ENCODE measurements at places on chromosomes 2 and 18.
A peak's percentile ranks its signal among the peaks of the same experiment; 100 is the strongest.

DNA sequence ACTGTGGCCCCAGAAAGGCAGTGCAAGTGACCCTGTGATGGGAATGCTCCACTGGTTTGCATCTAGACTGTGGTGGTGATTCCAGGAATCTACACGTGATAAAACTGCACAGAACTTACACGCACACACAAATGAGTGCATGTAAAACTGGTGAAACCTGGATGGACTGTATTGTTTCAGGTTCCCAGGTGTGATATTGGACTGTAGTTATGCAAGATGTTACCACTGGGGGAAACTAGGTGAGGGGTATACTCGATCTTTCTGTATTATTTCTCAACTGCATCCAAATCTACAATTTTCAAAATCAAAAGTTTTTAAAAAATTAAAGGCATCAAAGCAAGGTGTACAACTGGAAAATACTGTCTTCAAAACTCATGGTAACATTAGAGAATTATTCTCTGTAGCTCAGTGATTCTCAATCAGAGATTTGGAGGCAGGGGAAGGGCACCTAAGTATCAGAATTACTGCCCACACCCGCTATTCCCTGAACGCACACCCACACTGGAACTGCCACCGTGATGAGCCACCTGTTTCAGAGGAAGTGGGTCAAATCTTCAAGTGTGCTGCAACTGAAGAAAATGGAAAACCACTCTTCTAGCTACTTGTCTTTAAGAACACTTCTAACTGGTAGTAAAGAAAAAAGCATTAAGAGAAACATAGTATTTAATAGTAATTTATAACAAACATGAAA lies 26.7 kb downstream of the PTPN2 start:
- no peak for DNase-seq

- DNase-seq, result no peak
These were observed 19.5 kb upstream of the RPRM start for GRCh38 chr2:153497938-153498629.

DNA sequence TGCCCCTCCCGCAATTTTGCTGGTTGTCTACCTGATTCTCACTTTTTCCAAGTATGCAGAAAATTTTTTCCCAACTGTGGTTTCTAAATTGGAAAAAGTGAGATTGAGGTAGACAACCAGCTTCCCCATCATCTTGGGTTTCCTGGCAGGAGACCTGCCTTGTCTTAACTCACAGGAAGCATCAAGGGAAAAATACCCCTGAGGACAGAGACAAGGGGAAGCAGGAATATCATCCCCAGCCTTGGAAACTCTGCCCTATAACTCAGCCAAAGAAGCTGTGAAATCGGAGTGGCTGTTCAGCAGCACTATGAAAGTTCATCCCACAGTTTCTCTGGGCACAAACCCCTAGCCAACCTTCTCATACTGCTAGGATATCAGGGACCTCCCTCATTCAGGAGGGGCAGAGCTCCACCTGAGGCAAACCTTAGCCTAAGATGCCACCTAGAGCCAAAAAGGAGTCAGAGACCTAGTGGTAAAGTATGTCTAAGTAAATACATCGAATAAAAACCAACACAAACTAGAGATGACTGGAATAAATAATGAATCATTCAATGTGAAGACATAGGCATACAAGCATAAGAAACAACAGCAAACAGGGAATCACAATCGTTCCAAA lies 68.2 kb downstream of the ZSWIM2 start:
- no peak for DNase-seq

- DNase-seq, result no peak
These were observed 53.1 kb downstream of the CTDP1 start for GRCh38 chr18:79732721-79733025.

DNA sequence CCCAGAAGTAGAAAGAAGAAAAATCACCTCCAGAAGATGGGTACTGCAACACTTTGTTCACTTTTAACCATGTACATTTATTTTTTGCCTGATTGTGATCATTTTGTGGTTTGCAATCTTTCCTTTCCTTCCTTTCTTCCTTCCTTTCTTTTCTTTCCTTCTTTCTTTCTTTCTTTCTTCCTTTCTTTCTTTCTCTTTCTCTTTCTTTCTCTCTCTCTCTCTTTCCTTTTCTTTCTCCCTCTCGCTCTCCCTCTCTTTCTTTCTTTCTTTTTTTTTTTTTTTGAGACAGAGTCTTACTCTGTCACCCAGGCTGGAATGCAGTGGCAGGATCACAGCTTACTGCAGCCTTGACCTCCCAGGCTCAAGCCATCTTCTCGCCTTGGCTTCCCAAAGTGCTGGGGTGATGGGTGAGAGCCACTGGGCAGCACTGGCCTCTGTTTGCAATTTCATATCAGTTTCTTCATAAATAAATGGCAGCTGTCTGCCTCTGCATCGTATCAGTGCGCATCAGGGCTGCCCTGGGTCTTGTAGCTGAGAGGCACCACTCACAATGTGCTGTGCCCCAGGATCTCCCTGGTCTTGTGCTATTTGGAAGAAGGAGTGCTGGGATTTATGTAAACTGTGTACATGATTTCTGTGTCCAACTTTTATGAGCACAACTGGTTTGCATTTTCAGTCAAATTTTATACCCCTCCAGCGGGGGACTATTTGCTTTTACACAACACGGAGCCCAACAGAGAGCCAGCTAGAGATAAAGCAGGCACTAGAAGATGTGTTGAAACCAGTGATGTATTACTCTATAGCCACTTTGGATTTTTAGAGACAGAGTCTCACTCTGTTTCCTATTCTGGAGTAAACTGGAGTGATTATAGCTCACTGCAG lies 6.9 kb upstream of the LIMS2 start:
- no peak for DNase-seq

- DNase-seq, result no peak
These were observed 160.1 kb upstream of the LRP1B start for GRCh38 chr2:142290931-142291330.

- DNase-seq, result no peak
These were observed 90.1 kb upstream of the FAM136A start for GRCh38 chr2:70391988-70392387.

- DNase-seq, result no peak
These were observed 77.1 kb downstream of the BCL11A start for GRCh38 chr2:60476206-60476954.

DNA sequence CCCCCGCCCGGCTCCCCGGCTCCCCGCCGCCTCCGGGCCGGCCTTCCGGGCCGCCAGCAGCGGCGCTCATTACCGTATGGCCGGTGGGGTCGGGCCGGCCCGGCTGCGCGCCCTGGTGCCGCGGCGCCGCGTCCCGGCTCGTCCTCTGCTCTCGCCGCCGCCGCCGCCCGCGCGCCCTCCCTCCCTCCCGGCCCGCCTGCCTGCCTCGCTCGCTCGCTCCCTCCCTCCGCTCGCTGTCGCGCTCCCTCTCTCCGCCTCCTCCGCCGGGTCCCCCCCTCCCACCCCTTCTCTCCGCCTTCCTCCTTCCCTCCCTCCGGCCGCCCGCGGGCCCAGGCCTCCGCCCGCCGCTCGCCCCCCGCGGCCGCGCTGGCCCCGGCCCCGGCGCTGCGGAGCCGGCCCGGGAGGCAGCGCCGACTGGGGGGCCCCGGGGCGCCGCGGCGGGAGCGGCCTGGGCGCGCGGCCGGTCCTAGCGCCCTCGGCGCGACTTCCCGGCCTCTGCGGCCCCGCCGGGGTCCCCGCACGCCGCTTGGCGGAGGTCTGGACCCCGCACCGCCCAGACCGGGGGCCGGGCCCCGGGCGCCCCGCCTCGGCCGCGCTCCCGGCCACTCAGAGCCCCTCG lies at the start of gene DNMT3A:
DNMT3A (minus strand) TSS at position 173 of the 619 bp plus-strand sequence. CDS start 27,941 bp downstream, outside the sequence.
- peak; percentile 38 for DNase-seq

DNA sequence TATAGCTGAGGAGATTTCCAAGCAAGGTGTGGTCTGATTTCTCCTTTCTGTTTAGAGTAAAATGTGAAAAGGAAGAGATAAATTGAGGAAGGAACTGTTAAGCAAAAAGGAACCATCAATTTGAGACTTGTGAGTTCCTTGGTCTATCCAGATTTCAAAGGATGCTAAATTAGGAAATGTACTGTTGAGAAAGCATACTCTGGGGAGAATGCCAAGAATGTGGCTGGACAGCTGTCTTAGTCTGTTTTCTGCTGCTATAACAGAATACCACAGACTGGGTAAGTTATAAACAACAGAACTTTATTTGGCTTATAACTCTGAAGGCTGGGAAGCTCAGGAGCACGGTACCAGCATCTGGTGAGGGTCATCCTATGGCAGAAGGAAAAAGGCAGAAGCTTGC lies 1097.2 kb downstream of the TDRD15 start:
- no peak for DNase-seq

GRCh38 chr2:152335726-152336118 lies 748 bp downstream of the FMNL2 start:
- no peak for DNase-seq

DNA sequence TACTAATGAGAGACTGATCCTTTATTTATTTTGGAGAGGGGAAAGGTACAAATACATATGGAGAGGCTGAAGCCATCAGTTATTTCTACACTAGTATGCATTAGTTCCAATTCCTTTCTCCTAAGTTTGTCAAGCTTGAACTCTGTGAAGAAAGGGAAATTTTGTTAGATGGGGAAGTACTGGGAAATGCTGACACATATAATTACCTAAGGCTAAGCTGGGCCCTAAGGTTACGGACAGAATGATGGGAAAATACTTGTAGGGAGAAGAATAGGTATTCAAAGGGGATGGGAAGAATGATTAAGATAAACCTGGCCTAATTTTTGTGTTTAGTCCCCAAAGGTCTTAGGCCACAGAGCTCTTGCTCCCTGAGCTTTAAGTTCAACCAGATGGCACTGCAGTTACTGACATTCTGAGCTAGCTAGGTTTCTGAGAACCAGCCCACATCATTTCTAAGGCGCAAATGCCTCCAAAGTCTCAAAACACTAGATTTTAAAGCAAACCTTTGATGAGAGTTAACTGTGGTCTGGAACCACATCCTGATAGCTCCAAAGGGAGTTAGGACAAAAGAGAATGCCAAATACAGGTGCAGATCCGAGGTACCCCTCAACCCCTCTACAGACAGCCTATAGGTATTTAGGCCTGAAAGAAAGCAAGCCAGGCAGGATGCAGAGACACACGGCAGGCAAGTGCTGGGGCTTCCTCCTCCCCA lies 2.7 kb downstream of the TMEM163 start:
- no peak for DNase-seq

GRCh38 chr2:238698451-238699306 lies 149.2 kb upstream of the TWIST2 start:
- DNase-seq, result no peak

DNA sequence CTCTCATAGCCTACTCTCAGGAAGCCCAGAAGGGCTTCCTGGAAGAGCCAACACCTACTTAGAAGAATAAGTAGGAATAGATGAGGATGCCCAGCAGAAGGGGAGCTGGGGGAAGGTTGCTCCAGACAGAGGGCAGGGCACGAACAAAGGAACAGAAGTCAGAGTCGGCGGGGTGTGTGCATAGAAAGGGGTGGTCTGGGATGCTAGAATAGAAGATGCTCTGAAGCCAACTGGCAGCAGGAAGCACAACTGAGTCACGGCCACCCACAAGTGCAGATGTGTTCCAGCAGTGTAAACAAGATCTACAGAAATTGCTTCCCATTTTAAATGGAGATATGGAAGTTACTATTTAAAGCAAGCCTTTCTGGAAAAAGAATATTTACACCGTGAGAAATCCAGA lies 131.0 kb downstream of the ZNF532 start:
- DNase-seq, result no peak

- no peak for DNase-seq
These were observed 34.3 kb downstream of the ASB1 start for GRCh38 chr2:238461051-238461450.

- no peak for DNase-seq
These were observed 309.7 kb downstream of the XIRP2 start for GRCh38 chr2:167198009-167198408.

GRCh38 chr2:105959357-105959756 lies 214.6 kb downstream of the NCK2 start:
- no peak for DNase-seq

DNA sequence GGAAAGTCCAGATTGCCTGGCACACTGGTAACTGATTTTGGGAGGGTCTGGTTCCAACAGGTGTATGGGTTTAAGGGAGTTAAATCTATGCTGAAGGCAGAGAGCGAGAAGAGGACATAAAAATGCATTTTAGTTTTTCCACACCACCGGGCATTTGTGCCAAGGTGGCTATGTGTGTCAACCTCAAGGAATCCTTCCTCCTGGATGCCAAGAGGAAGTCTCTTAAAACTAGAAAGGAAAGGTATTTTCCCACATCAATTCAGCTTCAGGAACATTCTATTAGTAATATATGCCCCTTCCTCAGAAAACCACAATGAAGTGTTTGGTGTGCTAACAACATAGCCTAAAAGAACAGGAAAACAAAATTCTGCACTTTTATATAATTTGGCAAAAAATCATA lies 5.4 kb upstream of the GAREM1 start:
- DNase-seq, result no peak

GRCh38 chr2:109134741-109135358 lies 5.8 kb downstream of the SH3RF3 start:
- DNase-seq, result no peak

- no peak for DNase-seq
These were observed 110.0 kb downstream of the TCF4 start for GRCh38 chr18:55477860-55478581.

GRCh38 chr18:45785134-45785533 lies 40.3 kb upstream of the SIGLEC15 start:
- no peak for DNase-seq

GRCh38 chr2:107215401-107216350 lies 329.7 kb upstream of the ST6GAL2 start:
- no peak for DNase-seq

- no peak for DNase-seq
These were observed 85.8 kb upstream of the NDUFV2 start for GRCh38 chr18:9016633-9017166.

GRCh38 chr2:151543876-151544275 lies 134.2 kb downstream of the RIF1 start:
- no peak for DNase-seq

GRCh38 chr2:16742026-16742425 lies 76.4 kb upstream of the CYRIA start:
- no peak for DNase-seq

DNA sequence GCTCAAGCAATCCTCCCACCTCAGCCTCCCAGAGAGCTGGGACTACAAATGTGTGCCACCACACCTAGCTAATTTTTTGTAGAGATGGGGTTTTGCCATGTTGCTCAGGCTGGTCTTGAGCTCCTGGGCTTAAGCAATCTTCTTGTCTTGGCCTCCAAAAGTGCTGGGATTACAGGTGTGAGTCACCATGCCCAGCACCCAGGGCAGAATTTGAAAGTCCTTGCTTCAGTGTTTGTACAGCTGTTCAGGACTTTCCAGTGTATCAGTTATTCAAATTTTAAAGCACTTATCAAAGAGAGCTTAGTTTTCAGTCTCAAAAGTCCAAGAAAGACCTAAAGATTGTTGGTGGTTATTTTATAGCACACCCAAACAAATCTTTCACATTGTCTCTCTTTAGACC lies 43.6 kb upstream of the VPS54 start:
- no peak for DNase-seq

GRCh38 chr2:113198790-113199612 lies 25.2 kb downstream of the PSD4 start:
- DNase-seq, result peak; percentile 53

DNA sequence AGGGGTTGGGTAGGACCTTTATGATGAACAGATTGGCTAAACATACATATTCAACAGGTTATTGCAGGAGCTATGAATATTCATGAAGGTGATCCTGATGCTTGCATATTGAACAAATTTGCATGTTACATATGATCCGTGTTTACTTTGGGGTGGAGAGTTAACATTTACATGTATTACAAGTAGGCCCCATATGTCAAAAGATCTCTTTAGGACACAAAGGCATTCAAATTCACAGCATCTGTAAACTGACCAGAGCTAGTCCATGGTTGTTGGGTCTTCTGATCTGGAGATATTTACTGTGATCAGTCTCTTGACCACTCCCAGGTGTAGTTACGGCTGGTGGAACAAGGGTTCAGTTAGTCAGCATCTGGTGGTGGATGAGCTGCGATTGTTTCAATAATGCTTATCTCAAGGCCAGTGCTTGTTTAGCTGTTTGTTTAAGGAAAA lies 80.4 kb downstream of the PMAIP1 start:
- no peak for DNase-seq
